ENCODE measurements at places on chromosomes 5 and 9.

- DNase-seq = no peak
Measured at GRCh38 chr5:73821003-73821402, 195.0 kb downstream of the ARHGEF28 start.

GRCh38 chr5:19928562-19929421 is 59.2 kb downstream of the CDH18 start:
- no peak for DNase-seq

DNA sequence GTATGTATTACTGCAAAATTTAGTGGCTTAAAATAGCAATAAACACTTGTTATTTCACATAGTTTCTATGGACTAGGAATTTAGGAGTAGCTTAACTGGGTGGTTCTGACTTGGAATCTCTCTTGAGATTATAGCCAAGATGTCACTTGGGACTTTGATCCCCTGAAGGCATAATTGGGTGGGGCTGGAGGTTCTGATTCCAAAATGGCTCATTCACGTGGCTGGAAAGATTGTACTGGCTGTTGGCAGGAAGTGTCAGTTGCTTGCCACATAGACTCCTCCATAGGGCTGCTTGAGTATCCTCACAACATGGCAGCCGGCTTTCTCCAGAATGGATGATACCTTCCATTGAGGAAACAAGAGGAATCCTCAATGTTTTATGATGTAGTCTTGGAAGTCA is 11.3 kb downstream of the GALNT12 start:
- DNase-seq = no peak

DNA sequence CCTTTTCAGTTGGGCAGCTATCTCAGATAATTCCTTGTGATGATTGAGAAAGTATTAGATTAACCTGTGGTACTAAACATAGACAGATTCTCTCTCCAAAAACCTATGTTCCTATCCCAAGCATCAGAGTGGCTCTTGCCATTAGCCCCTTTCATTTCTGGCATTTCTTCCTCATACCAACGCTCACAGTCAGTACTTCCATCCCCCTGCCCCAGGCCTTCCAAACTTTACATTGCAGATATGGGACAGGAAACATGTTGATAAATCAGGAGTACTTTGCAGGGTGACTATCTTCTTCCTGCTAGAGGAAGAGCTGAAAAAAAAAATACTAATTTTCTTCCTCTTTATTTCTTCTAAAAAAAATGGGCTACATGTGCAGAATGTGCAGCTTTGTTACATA is 442.6 kb upstream of the RGMB start:
- no peak for DNase-seq

GRCh38 chr9:111069183-111069582 is 30.9 kb upstream of the LPAR1 start:
- no peak for DNase-seq

DNA sequence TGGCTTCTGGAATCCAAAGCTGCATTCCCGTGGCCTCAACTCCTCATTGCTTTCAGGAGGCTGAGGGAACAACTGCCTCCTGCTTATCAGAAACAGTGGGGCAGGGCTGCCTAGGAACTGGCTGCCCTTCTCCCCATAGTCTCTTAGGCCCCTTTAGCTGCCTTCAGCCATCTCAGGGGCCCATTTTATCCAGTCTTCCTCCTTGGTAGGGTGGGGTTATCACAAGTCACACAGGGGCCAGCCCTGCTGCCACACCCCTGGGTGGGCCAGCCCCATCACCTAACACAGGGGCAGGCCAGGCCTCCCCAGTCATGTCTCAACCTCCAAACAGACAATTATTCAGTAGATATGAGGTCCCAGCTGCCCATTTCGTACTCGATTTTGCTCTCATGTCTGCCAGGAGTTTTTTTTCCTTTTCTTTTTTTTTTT is 3.9 kb downstream of the ALAD start:
- DNase-seq = no peak

DNA sequence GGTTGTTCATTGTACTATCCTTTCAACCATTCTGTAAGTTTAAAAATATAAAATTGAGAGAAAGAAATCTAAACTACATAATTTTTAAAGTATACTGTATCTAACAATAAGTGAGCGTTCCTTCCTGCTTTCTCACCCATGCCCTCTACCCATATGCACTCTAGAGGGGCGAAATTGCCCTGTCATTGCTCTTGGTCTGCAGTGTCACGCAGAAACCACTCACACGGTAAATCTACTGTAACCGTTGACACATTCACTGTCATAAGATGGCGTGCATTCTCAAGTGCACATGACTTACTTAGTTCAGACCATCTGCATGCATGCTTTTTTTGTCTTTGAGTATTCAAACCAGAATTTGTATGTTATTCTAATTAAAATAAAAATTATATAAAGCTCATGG is 55.7 kb upstream of the NIPBL start:
- DNase-seq = no peak

GRCh38 chr5:116887104-116887503 is 312.5 kb upstream of the SEMA6A start:
- no peak for DNase-seq

DNA sequence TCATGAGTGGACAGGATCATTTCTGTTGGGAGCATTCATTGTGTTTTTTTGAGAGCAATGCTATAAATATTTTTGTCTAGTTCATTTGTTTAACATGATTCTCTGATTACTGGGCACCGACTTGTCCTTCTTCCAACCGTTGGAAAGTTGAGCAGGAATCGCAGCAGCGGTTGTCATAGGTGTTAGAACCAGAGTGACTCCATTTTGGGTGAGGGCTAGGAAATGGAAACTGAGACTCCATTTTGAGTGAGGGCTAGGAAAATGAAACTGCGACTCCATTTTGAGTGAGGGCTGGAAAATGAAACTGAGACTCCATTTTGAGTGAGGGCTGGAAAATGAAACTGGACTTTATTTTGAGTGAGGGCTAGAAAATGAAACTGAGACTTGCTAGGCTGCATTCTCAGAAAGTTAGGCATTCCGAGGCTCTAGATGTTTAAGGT is 100.6 kb downstream of the ICE1 start:
- no peak for DNase-seq
